ENCODE measurements at places on chromosomes 1 and 21. TPM values are rescaled to one million over a fixed set of nuclear protein-coding genes. Genes with fewer than 3 reads are reported as not detected.

TENT5C gene
- total RNA-seq: 32.1 TPM

LMX1A gene
- 0.31 TPM for total RNA-seq

DRAXIN gene
- total RNA-seq: 0.17 TPM

CEP104 gene
- 36.1 TPM for total RNA-seq

ITGB2 gene
- total RNA-seq: 51.1 TPM

OR2T2 gene
- total RNA-seq: not detected

DNA sequence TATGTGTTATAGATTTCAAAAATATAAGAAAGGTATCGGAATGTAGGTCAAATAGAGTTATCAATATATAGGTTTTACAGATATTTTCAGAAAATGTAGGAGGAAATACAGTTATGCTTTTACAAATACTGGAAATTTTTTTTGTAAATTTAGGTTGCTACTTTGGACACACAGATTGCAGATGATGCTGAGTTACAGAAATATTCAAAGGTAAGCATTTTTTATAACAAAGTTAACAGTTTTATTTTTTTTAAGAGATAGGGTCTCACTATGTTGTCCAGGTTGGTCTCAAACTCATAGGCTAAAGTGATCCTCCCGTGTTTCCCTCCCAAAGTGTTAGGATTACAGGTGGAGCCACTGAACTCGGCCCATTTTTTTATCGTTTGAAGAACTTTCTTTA lies 66.0 kb downstream of the PATJ start:
- DNase-seq: no peak

GRCh38 chr1:175158170-175158591 lies 34.4 kb downstream of the KIAA0040 start:
- no peak for DNase-seq

DNA sequence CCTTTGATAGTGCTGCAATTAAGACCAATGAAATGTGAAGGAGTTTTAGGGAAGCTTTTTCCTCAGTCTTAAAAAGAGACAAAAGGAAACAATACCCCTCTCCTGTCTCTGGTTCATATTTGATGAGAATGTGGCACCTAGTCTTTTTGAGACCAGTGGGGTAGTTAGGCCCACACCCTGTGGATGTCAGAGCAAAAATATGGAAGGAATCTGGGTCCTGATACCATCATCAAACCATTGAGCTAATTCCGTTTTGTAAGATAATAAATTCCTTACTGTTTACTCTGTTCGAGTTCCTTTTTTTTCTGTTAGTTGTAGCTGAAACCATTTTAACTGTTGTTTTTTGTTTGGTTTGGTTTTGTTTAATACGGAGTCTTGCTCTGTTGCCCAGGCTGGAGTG lies 33.3 kb downstream of the PTPRC start:
- no peak for DNase-seq

GRCh38 chr1:75785320-75785982 lies 605 bp upstream of the RABGGTB start:
- DNase-seq: no peak

DNA sequence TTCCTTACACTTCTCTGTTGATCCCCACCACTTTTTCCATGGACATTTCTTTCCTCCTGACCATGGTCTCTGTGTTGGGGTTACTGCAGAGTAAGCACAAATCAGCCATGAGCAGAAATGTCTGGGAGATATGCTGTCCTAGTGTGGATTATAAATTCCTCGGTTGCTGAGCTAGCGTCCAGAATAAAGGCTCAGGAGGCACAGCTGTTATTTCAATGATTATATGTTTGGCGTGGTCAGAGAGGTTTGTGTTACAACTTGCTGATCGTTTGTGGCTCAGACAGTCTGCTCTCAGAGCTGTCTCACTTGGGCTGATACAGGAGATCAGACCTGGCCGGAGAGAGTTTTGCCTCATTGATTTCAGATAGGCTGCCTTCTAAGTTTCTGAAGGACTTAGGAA lies 37.5 kb upstream of the LAMC2 start:
- no peak for DNase-seq

DNA sequence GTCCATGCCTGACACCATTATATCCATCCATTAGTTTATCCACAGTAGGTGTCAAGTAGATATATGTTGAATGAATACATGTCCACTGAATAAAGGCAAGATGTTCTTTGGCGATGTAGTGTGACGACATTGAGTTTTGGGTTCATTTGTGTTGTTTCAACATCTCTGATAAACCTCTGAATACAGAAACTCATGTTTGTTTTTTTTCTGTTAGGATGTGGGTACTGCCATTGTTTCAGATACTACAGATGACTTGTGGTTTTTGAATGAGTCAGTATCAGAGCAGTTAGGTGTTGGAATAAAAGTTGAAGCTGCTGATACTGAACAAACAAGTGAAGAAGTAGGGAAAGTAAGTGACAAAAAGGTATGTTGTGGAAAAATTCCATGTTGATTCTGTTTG lies 28.1 kb downstream of the MDM4 start:
- DNase-seq: no peak

DNA sequence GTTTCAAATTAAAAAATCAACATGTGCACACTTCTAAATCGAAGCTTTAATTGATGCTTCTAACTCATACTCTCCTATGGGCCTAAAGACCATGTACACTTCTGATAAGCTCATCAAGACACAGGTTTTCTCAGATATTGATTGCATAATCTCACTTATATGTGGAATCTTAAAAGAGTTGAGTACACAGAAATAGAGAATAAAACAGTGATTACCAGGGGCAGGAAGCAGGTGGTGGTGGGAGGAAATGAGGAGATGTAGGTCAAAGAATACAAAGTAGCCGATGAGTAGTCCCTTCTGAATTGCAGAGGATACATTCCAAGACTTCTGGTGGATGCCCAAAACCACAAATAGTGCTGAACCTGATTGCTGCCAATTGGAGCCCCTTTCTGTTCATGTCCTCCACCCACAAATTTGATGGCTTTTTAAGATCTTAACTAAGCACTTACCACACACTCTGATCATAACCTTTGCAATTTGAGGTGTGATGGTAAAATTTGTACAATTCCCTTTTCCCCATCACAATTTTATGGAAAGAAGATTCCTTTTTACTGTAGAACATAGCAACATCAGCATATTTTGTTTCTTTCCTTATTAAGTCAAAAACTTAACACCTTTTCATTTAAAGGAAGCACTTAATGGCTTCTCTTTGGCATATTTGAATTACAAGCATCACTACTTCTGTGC lies 3.3 kb upstream of the CD1B start:
- no peak for DNase-seq

DNA sequence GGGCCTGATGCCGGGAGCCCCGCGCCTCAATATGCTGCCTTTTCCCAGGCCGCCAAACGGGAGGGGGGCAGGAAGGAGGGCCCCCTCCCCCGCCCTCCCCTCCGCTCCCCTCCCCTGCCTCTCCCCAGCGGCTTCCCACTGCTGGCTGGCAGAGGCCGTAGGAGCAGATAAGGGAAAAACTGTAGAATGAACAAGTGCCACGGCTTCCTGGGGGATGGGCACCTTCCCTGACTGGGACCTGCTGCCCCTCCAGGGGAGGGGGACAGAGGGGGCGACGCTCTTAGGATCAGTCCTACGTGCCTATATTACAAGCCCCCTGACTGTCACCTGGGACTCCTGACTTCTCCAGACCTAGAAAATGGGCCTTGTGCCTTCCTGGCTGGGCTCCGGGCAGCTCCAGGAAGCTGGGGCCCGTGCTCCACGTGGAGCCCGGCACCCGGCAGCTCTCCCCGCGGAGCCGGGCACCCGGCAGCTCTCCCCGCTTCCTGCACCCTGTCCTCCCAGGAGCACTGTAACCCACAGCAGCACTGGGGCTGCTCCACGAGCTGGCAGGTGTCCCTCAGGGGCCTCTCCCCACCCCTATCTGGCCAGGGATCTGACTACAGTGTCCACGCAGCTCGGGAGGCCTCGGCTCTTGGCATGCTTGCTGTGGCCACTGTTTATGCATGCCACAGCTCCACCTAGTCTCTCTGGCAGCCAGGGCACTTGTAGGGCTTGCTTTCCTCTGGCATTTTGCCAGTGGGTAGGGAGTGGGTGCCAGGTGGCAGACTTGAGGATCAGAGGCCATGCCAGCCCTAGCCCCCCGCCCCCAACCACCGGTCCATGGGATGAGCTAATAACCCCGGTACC lies 674 bp upstream of the HES5 start:
- DNase-seq: peak; percentile 70

DNA sequence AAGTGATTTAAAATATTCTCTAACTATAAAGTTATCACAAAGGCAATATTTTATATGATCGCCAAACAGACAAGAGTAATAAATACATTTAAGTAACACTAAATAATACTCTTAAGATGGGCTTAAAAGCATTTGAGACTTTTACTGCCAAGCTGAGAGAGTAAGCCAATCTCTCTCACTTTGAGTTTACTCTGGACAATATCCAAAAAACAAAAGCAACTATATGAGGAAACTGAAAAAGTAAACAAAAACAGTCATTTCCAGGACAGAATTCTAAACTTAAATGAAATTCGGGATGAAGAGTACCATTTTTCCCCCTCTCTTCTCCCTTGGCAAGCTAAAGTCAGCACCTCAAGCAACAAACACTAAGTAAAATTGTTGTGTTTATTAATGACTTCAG lies 173.2 kb downstream of the COP1 start:
- DNase-seq: no peak

DNA sequence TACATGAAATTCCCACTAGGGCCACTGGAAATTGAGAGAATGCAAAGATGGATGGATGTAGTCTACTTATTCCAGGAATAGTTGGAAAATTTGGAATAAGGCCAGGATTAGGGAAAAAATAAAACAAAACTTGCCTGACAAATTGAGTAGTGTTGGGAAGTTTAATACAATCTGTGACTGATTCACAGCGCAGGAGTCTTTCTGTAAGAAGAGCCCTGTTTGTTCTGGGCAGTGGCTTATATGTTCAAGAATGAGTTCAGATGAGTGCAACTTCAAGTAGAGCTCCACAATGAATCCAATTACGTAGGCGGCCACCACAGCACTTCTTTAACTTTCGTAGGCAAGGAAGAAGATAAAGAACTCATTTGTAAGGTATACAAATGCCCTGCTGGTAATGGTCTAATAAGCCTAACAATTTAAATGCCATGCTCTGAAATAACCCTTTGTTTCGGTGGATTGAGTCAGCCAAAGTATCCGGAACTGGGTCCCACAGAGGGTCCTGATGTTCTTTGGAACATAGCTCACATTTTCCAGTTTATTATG lies 47.1 kb upstream of the KCNE1 start:
- no peak for DNase-seq

DNA sequence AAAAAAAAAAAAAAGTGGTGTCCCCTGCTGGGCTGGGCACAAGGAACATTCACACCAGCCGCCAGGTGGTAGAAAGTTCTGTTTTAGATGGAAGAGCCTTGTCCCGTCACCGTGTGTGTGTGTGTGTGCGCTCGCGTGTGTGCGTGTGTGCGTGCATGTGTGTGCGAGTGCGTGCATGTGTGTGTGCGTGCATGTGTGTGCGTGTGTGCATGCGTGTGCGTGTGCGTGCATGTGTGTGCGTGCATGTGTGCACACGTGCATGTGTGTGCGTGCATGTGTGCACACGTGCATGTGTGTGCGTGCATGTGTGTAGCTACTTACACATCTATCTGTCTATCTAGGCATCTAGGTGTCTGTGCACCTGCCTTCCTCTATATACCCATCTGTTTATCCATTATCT lies 491.7 kb downstream of the NPHP4 start:
- no peak for DNase-seq

- DNase-seq: no peak
Measured at GRCh38 chr1:3293563-3294080, 160.8 kb upstream of the ARHGEF16 start.

GRCh38 chr1:156807627-156808026 lies 9.0 kb downstream of the SH2D2A start:
- no peak for DNase-seq

GRCh38 chr1:244439391-244440032 lies 12.2 kb downstream of the ADSS2 start:
- peak; percentile 62 for DNase-seq

- DNase-seq: no peak
Measured at GRCh38 chr1:8361198-8361849, 43.4 kb downstream of the SLC45A1 start.

- DNase-seq: no peak
Measured at GRCh38 chr1:17892225-17892624, 137.1 kb downstream of the ACTL8 start.

GRCh38 chr1:33045246-33045645 lies 8.6 kb upstream of the AK2 start:
- peak; percentile 74 for DNase-seq

GRCh38 chr1:161185282-161185682 lies 8.0 kb upstream of the B4GALT3 start:
- DNase-seq: peak; percentile 57

- DNase-seq: peak; percentile 72
Measured at GRCh38 chr1:233113009-233113879, 162.8 kb downstream of the NTPCR start.

DNA sequence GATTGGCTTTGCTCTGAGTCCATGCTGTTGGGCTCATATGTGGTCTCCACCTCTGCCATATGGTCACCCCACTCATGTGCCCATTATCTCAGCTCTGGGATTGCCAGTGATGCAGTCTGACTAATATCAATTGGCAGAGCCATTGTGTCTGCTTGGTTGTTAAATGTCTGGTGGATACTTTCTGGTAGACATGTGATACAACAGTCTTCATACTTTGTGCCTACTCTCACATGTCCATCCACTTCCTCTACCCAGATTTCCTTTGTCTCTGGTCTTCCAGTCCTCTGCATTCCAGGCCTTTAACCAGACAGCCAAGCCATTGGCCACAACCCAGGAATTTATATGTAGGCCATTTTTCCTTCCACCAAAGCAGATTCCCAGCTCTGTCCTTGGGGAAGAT lies 30.8 kb upstream of the DIPK1A start:
- DNase-seq: no peak

DNA sequence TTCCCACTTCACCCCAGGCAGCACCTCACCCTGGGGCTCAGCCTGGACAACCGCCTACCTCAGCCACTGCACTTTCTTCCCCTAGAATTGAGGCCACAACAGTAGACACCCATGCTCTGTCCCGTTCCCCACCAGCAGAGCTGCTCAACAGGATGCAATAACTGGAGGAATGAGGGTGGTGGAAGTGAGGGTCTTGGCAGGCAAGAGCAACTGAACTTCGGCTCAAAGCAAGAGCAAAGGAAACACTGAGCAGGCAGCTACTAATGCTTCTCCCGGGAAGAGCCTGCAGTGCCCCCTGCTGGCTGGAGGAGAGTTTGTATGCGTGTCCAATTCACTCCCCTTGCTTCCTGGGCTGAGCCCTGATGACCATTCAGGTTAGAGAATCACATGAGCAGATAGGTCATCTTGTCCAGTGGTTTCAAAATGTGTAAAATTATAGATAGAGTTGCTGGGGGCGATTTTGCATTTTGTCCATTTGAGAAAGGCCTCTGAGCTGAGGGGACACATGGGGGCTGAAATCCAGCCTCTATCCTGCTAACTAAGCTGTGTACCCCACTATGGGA lies 13.9 kb downstream of the NT5C1A start:
- DNase-seq: peak; percentile 56

GRCh38 chr1:161549652-161550051 lies at the start of gene FCGR3A:
Gene FCGR3A (minus strand): TSS chr1:161549818. CDS start chr1:161549736, 82 bp downstream.
- DNase-seq: no peak

GRCh38 chr1:119532324-119532910 lies 25.4 kb downstream of the HSD3B1 start:
- no peak for DNase-seq

DNA sequence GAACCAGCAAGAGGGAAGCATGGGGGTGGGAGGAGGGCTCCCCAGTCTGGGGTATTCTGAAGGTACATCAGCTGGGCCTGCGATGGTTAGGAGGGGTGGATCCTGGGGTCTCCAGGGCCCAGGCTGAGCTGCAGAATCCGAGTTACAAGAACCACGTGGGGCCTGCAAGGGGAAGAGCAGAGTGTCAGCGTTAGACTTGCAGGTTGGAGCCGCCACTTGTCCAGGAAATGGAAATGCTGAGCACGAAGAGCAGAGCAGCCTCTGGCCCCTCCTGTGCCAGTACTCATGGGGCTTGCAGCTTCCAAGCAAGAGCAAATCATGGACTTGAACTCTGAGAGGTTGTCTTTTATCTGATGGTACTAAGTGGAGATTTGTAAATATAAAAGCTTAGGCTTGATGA lies 47.5 kb upstream of the COL6A1 start:
- DNase-seq: no peak
